ENCODE measurements at places on chromosomes 6 and 20.

DNA sequence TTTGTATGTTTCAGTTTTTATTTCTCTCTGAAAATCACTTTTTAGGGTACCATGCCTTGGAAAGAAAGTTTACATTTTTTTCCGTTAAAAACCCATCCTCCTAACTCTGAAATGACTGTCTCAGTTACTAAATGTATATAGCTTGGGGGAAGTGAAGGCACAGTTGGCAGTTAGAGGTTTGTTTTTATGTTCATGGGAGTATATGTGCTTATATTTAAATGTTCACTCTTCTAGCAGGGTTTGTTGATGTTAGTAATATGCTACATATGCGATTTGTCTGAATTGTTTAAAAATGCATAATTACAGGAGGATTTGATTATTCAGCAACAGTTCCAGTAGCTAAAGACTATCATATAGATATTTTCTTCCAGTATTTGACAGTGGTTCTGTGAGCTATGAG lies 31.1 kb downstream of the CDKAL1 start:
- no peak for DNase-seq

DNA sequence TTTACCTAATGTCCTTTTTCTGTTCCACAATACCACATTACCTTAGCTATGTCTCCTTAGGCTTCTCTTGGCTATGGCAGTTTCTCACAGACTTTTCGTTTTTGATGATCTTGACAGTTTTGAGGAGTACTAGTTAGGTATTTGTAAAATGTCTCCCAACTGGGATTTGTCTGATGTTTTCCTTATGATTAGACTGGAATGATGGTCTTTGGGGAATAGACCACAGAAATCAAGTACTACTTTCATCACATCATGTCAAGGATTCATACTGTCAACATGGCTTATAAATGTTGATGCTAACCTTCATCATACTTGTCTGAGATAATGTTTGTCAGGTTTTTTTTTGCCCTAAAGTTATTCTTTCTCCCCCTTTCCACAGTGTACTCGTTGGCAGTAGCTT lies 78.2 kb upstream of the FOXO3 start:
- no peak for DNase-seq

DNA sequence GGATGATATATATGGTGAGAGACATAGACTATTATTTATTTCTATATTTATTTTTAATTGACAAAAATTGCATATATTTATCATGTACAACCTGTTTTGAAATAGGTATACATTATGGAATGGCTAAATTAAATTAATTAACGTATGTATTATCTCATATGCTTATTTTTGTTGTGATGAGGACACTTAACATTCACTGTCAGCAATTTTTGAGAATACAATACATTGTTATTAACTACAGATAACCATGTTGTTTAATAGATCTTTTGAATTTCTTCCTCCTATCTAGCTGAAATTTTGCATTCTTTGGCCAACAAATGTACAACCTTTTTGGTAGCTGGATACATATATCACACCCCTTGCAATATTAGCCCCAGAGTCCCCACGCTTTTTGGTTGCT lies 110.7 kb upstream of the CITED2 start:
- no peak for DNase-seq

GRCh38 chr20:64159711-64160110 lies 4.5 kb upstream of the MYT1 start:
- no peak for DNase-seq

DNA sequence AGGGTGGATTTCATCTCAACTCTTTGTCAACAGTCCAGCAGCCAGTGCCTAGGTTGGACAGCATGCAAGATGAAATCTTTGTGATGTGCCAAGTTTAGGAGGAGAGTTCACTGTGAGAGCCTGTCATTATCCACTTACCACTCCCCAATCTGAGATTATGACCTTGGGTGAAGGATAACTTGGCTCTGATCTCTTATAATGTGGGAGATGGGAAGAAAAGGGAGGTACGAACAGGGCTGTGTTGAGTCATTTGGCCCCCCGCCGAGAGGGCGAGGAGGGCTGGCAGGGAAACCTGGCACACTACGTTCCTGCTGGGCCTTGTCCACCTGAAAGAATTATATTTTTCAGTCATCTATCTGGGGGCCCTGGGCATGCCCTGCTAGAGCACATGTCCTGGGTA lies 35.8 kb downstream of the LAMA4 start:
- DNase-seq, result no peak

DNA sequence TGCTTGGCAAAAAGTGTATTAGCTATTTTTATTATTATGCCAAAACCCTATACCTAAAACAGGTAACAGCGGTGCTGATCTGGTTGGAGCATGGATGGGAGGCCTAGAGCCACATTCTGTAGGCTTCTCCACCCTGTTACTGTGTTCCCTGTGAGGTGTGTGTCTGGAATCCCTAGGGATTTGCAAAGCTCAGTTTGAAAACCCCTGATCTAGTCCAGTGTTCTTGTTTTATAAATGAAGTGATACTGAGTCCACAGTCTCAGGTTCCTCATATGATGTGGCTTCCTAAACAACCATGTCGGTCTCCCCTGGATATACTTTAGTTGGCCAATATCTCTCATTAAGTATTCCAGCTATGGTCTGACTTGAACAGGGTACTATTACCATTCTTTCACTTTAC lies 16.3 kb downstream of the ACSS2 start:
- DNase-seq, result no peak

DNA sequence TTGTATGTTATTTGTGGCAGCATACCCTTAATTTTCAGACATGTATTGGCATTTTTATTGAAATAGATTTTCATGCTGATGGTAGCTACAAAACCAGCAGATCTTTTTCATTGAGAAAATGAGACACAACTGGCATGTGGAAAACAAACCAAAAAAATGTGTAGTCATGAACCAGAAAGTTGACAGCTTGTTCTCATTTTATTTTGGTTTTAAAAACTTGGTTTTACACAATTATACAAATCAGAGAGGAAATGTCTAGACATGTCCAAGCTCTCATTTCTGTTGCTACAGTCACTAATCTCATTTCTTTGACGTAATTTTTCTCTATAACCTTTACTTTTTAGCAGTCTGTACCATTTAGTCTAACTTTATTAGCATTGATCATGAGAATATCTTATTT lies 85.4 kb downstream of the GRIK2 start:
- no peak for DNase-seq

GRCh38 chr20:25277051-25277801 lies 29.3 kb downstream of the PYGB start:
- no peak for DNase-seq

DNA sequence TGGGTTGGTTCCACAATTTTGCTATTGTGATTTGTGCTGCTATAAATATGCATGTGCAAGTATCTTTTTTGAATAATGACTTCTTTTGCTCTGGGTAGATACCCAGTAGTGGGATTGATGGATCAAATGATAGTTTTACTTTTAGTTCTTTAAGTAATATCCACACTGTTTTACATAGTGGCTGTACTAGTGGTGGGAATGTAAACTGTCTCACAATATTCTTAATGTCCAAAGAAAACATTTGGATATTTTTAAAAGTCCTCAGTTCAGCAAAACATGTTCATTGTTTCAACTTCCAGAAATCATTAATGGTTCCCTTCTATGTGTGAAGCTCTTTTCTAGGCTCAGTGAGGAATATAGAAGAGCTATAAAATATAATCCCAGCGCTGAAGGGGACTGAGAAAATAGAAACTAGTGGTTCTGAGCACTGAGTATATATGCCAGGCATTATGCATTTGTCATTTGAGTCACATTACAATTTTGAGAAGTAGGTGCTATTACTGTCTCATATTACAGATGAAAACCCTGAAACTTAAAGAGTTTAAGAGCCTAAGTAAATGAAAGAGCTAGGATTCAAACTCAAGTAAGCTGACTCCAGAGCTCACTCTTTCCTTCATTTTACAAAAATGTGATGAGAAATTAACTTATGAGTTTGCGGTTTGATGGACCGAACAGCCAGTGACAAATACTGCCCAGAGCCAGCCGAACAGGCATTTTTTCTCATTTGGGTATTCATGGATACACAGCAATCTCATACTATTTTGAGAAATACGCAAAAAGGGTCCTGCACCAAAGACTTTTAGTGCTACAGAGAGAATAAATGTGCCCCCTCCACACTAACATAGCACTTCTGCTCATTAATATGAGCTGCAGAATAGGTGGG lies 250.1 kb downstream of the TBX18 start:
- DNase-seq, result no peak

DNA sequence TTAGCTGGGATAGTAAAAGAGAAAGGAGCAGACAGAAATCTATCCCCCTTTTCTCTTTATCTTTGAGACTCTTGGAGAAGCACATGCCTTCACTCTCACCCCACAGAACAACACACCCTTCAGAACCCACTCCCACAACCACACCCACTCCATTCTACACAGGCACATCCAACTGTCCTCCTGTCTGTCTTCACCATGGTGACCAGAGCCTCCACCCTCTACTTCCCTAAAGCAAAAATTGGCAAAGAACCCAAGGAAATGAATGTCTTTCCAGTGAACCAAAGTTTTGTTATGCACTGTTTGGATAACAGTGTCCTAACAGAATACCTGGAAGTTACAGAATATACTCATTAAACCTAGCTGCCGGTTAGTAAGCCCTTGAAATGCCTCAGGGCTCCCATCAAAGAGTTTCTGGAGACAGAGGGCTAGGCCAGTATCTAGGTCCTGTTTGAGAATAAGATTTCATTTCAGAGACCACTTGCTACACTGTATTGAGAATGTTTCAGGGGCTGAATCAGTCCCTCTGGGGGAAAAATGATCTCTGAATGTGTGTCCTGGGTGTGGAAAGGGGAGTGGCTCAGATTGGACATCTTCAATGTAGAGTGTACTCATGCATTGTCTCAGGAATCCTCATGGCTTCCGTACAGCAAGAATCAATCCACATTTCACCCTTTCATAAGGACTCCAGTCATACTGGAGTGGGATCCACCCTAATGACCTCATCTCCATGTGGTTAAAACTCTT lies 101.1 kb downstream of the LY86 start:
- no peak for DNase-seq

GRCh38 chr20:36929290-36929689 lies 22.2 kb downstream of the SAMHD1 start:
- DNase-seq, result no peak

- no peak for DNase-seq
These were observed 697.8 kb downstream of the KIF16B start for GRCh38 chr20:15875446-15875845.

DNA sequence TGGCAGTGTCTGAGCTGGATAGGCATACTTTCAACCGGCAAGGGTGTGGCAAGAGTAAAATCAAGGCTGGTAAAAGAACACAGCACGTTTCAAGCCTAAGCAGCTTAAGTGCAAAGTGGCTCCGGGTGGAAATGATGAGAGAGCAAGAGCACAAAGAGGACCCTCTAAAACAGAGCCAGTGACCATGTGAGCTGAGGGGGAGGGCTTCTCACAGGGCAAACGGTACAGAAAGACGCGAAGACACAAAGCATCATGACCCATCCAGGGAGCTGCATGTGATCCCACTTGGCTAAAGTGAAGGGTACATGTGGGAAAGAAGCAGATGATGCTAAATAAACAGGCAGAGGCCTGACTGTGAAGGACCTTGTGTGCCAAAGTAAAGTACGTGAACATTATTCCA lies 25.7 kb downstream of the FKBP5 start:
- no peak for DNase-seq

GRCh38 chr20:4774207-4774606 lies 52.5 kb downstream of the PRND start:
- DNase-seq, result no peak

- no peak for DNase-seq
These were observed 119.5 kb downstream of the PLEKHG1 start for GRCh38 chr6:150719099-150719766.

DNA sequence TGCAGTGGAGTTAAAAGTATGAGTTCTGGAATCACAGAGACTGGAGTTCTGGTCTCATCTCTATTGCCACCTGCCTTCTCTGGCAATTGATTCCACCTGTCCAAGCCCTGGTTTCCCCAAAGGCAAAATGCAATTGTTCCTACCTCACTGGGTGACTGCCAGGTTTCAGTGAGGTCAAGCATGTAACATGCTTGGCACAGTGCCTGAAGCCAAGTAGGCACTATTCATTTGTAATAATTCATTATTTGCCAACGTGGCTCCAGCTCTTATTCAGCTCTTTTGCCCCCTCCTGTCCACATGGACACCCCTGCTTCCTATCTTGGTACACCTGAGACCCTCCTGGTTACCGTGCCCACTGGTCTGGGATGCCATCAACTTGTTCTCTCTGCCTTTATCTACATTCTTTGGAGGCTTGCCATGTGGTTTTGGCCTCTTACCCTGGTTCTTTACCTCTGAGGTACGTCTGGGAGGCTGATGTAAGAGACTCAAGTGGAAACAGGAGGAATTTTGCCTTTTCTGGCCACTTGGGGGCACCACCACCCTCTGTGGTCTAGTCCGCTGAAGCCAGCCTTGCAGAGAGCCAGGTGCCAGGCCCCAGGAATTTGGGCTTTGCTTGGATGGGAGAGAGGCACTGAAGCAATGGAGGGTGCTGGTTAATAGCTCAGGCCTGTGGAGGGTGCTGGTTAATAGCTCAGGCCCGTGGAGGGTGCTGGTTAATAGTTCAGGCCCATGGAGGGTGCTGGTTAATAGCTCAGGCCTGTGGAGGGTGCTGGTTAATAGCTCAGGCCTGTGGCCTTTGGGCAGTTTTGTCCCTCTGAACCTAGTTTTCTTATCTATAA lies 1.7 kb downstream of the KCNK15 start:
- DNase-seq, result no peak

GRCh38 chr6:73131706-73132105 lies 93.6 kb downstream of the KHDC1L start:
- DNase-seq, result no peak

DNA sequence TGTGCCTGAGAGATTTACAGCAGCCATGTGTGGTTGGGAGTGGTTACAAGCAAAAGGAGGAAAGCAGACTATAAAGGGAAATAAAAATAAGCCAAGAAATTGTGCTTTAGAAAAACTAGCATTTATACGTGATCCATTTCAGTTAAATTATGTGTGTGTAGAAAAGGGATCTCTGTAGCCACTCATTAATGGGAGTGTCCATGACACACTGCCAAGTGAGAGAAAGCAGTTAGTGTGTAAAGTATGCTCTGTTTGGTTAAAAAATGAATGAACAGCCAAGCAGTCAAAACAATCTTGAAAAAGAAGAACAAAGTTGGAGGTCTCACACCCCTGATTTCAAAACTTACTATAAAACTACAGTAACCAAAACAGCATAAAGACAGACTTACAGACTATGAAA lies 67.9 kb upstream of the GGTLC1 start:
- no peak for DNase-seq

DNA sequence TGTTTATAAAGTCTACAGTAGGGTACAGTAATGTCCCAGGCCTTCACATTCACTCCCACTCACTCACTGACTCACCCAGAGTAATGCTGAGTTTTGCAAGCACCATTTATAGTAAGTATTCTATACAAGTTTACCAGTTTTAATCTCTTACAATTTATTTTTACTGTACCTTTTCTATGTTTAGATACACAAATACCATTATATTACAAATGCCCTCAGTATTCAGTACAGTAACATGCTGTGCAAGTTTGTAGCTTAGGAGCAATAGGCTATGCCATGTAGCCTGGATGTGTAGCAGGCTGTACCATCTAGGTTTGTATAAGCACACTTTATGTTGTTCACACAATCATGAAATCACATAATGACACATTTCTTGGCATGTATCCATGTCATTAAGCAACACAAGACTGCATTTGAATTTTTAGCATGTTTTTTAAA lies 673.6 kb downstream of the CD109 start:
- no peak for DNase-seq

GRCh38 chr6:82687855-82688254 lies 324.2 kb downstream of the TPBG start:
- no peak for DNase-seq
